ENCODE measurements at places on chromosomes 5 and 9. TPM values are rescaled to one million over a fixed set of nuclear protein-coding genes. Genes with fewer than 3 reads are reported as not detected.

The RNF208 gene
- total RNA-seq, result 0.25 TPM

The STPG3 gene
- not detected for total RNA-seq

The WNT8A gene
- total RNA-seq, result not detected

The SPINK7 gene
- not detected for total RNA-seq

The CYLC2 gene
- not detected for total RNA-seq

The ACTBL2 gene
- total RNA-seq, result 0.11 TPM

The EPB41L4B gene
- total RNA-seq, result 0.12 TPM

The KIAA0825 gene
- 3.6 TPM for total RNA-seq

The CRHBP gene
- 0.25 TPM for total RNA-seq

The PRRT1B gene
- not detected for total RNA-seq

The CDC25C gene
- 22.4 TPM for total RNA-seq

The PIP5K1B gene
- total RNA-seq, result under 0.01 TPM

The SMC5 gene
- 29.5 TPM for total RNA-seq

The NR5A1 gene
- not detected for total RNA-seq

The GABRB2 gene
- total RNA-seq, result under 0.01 TPM

The CDKN2B gene
- total RNA-seq, result 24.9 TPM

The GLDC gene
- total RNA-seq, result 1.4 TPM

The TOR4A gene
- total RNA-seq, result 38.7 TPM

The ZNF483 gene
- 1.9 TPM for total RNA-seq

The RRAGA gene
- 54.5 TPM for total RNA-seq

The OLFM1 gene
- total RNA-seq, result 4.0 TPM

The EDIL3 gene
- 4.8 TPM for total RNA-seq

The C9orf72 gene
- 11.0 TPM for total RNA-seq

The IFT74 gene
- 20.9 TPM for total RNA-seq

The LOX gene
- total RNA-seq, result 58.0 TPM

The RNF224 gene
- total RNA-seq, result not detected

The BAAT gene
- total RNA-seq, result under 0.01 TPM

The WHRN gene
- 1.5 TPM for total RNA-seq

The SV2C gene
- not detected for total RNA-seq

The MAMDC2 gene
- 2.4 TPM for total RNA-seq

The CDH9 gene
- not detected for total RNA-seq

The IL3 gene
- total RNA-seq, result not detected

The ZNF883 gene
- total RNA-seq, result 2.2 TPM

The PKN3 gene
- 4.0 TPM for total RNA-seq

The SLC25A2 gene
- 0.50 TPM for total RNA-seq

The WDR38 gene
- not detected for total RNA-seq

The SHOC1 gene
- not detected for total RNA-seq

The GRM6 gene
- total RNA-seq, result not detected

The ORM1 gene
- not detected for total RNA-seq

The LHX3 gene
- not detected for total RNA-seq

The SLC6A18 gene
- not detected for total RNA-seq

The HMMR gene
- 99.1 TPM for total RNA-seq

The DIPK1B gene
- 1.1 TPM for total RNA-seq

The PCDHB9 gene
- under 0.01 TPM for total RNA-seq

The STING1 gene
- total RNA-seq, result 9.5 TPM

The PRSS3 gene
- total RNA-seq, result 22.4 TPM

The TIMD4 gene
- not detected for total RNA-seq

The FAM221B gene
- not detected for total RNA-seq

The ADGRD2 gene
- not detected for total RNA-seq

The SOHLH1 gene
- total RNA-seq, result not detected
